ENCODE measurements at places on chromosomes 3 and 15. TPM values are rescaled to one million over a fixed set of nuclear protein-coding genes. Genes with fewer than 3 reads are reported as not detected.
A peak's percentile ranks its signal among the peaks of the same experiment; 100 is the strongest.

DNA sequence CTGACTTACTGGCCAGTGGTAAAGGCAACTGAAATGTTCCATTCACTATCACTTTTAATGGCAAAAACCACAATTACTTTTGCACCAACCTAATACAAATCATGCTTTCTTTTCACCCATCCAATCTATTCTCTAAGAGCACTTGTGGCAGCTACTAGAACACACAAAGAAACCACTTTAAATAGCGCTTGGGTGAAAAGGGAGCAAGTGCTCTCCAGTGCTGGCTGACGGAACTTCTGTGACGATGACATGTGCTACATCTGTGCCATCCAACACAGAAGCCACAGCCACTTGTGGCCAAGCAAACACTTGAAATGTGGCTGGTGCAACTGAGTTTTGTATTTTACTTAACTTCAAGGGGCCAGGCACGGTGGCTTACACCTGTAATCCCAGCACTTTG is 18.9 kb downstream of the SH3BP5 start:
- no peak for DNase-seq

GRCh38 chr15:90101130-90101968 is 919 bp downstream of the IDH2 start:
- peak; percentile 63 for DNase-seq

The LIPC gene
- total RNA-seq = 2.9 TPM

DNA sequence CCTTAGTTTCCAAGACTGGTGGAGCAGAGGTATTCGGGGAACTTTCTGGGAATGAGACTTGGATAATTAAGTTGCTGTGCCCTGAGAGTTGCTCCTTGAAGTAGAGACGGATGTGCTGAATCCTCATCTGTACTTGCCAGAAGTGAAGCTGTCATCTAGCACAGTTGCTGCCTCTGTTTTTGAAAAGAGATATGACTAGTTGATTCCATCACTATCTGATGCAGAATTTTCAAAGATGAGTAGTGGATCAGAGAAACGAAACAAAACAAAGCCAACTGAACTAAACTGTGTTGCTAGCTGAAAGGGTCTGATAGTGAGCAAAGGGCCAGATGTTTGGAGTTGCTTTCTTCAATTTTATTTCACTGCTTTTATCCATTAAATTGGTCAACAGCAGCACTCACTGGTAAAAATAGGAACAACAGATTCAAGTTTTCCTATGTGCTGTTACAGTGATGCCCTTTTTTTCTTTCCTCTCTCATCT is 52.7 kb downstream of the MITF start:
- peak; percentile 75 for DNase-seq

DNA sequence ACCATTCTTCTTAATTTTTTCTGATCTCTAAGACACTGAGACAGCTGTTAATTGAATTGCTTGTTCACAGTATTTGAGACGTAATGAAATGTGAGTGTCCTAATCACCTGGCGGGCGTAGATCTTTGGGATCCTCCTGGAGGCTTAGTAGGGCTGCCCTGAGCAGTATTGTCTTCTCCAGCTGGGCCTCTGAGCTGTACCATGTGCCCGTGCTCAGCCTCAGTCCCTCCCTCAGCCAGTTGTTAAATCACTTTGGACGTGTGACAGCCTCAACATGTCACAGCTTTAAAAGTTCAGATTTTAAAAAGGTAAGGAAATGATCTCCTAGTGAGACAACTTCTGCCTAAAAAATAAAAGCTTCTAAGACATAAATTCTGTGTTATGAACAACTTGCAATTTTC is 35.5 kb downstream of the IGF1R start:
- DNase-seq = no peak

The OR5H1 gene
- total RNA-seq = 2.4 TPM

The RBPMS2 gene
- 7.0 TPM for total RNA-seq

The CX3CR1 gene
- total RNA-seq = 6.5 TPM

GRCh38 chr3:14769544-14770325 is 49.0 kb upstream of the FGD5 start:
- no peak for DNase-seq

The PTX3 gene
- total RNA-seq = 33.0 TPM

- DNase-seq = no peak
Observed at GRCh38 chr3:126858401-126858800, 124.5 kb upstream of the PLXNA1 start.

GRCh38 chr3:59970376-59970775 is 920.6 kb upstream of the CFAP20DC start:
- DNase-seq = no peak

The SCAANT1 gene
- not detected for total RNA-seq

The RAD51 gene
- 0.48 TPM for total RNA-seq

GRCh38 chr3:35071772-35072171 is 567.6 kb upstream of the ARPP21 start:
- no peak for DNase-seq

The FBLN2 gene
- 309 TPM for total RNA-seq

The PLSCR1 gene
- total RNA-seq = 42.4 TPM

GRCh38 chr3:32460031-32460749 is 42.5 kb downstream of the CMTM6 start:
- peak; percentile 30 for DNase-seq

The C3orf20 gene
- not detected for total RNA-seq

The SPINK8 gene
- not detected for total RNA-seq

- DNase-seq = no peak
Observed at GRCh38 chr15:60643555-60643954, 164.6 kb upstream of the ICE2 start.

DNA sequence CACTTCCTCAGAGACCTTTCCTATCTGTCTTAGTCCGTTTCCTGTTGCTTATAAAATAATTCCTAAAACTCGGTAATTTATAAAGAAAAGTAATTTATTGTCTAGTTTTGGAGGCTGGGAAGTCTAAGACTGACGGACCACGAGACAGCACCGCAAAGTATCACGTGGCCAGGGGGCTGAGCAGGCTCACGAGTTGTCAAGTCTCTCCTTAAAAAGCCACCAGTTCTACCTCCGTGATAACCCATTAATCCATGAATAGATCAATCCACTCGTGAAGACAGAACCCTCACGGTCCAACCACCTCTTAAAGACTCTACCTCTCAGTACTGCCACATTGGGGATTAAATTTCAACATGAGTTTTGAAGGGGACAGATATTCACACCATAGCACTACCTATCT is 821 bp downstream of the LINS1 start:
- DNase-seq = peak; percentile 3

GRCh38 chr3:193046371-193046770 is 128.7 kb upstream of the MB21D2 start:
- DNase-seq = peak; percentile 55

DNA sequence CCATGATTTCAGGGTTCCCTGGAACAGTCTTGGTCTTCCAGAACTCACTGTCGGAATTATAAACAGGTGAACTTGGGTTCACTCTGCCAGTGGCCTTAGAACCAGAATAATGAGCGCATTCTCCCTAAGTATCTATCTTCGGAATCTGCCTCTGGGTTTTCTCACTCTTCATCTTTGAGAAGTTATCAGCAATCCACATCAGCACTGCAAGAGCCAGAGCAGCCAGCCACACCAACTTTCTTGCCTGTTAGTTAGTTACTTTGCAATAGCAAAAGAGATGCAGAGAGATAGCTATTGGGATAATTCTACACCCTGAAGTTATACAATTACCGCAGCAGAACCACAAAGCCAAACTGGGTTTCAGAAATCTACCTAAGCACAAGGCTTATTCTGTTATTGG is 25.8 kb downstream of the GLB1 start:
- peak; percentile 49 for DNase-seq
